ENCODE measurements at places on chromosomes 12 and 14.
A peak's percentile ranks its signal among the peaks of the same experiment; 100 is the strongest.

GRCh38 chr12:54700301-54700700 lies 52.1 kb upstream of the DCD start:
- DNase-seq, result no peak

GRCh38 chr14:62076368-62076767 lies 314.1 kb downstream of the SNAPC1 start:
- no peak for DNase-seq

DNA sequence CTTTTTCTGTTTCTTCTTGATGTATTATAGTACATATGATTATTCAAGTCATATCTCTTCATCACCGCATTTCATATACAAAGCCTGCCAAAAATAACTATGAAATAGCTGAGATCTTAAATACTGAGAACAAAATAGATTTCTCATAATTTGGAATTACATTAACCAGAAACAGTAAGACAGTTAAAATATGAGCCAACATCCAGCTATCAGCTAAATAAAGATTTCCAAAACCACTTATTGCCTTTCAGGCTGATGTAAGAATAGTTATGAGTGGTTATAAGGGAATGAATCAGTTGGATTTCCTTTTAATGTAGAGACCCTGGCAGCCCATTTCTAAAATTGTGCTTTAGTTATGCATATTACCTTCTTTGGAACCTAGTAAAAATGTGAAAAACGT lies 47.4 kb downstream of the TMEM117 start:
- DNase-seq, result peak; percentile 5

DNA sequence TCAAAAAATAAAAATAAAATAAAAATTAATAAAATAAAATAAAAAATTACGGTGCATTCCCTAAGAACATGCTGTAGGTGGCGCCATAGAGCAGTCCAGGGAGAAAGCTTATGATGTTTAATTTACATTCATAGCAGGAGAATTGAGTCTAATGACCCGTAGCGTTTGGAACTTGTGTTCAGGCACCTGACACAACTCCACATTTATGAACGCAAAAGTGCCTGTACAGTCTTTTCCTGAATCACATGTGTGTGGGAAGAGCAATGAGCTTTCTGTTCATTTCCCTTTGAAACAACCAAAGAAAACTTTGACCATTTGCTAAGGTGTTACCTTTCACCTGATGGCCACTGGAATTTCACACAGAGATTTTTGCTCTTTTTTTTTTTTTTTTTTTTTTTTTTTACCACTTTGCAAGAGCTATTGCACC lies 60.6 kb upstream of the KCNA1 start:
- peak; percentile 32 for DNase-seq

DNA sequence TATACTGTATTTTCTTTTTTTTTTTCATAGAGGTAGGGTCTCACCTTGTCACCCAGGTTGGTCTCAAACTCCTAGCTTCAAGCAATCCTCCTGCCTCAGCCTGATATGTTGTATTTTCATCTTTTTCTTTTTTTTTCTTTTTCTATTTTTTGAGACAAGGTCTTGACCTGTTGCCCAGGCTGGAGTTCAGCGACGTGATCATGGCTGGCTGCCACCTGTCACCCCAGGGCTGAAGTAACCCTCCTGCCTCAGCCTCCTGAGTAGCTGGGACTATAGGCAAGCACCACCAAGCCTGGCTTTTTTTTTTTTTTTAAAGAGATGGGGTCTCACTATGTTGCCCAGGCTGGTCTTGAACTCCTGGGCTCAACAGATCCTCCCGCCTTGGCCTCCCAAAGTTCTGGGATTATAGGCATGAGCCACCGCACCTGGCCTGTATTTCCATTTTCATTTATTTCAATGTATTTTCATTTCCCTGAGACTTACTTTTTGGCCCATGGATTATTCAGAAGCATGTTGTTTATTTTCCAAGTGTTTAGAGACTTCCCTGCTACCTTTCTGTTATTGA lies 16.2 kb upstream of the ARF6 start:
- no peak for DNase-seq

GRCh38 chr14:99118946-99119345 lies 153.1 kb downstream of the BCL11B start:
- DNase-seq, result no peak

DNA sequence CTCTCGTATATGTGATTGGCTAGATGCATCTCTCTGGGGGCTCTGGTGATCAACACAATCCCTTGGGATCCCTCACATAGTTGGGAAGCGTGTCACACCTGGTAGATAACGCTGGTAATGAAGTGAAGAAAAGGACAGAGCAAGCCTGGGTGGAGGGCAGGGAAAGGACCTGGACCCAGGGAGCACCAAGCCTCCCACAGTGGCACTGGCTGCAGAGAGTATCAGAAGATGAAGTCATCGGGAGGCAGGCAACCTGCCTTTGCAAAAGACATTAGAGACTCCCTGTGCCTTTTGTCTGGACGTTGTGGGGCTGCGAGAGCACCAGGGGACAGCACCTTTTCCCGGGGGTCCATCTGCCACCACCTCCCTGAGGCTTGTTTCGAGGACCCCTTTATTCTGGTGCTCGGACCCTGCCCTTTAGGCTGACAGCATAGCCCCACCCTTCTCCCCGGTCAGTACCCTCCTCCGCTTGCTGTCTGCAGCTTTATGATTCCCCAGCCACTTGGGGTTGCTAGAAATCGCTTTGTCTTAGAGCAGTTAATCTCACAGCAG lies 116.4 kb downstream of the EML1 start:
- DNase-seq, result no peak

GRCh38 chr14:32784405-32784804 lies 154.3 kb upstream of the NPAS3 start:
- DNase-seq, result no peak

DNA sequence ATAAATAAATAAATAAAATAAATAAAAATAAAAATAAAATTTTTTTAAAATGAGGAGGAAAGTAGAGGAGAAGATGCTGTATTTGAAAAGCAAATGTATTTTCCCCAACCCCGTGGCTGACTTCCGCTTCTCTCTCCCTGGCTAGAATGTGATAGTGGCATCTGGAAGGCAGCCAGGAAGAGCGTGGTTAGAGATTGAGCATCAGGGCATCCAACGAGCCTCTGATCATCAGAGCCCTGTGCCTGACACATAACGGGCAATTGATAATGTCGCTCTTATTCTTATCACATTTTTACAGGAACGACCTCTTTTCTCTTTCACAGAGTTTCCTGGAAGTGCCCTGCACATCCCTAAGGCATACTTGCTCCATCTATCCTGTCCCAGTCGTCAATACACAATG lies 496.9 kb upstream of the TMEM132C start:
- DNase-seq, result no peak

GRCh38 chr14:67515386-67516079 lies 17.6 kb upstream of the PLEKHH1 start:
- DNase-seq, result peak; percentile 36

DNA sequence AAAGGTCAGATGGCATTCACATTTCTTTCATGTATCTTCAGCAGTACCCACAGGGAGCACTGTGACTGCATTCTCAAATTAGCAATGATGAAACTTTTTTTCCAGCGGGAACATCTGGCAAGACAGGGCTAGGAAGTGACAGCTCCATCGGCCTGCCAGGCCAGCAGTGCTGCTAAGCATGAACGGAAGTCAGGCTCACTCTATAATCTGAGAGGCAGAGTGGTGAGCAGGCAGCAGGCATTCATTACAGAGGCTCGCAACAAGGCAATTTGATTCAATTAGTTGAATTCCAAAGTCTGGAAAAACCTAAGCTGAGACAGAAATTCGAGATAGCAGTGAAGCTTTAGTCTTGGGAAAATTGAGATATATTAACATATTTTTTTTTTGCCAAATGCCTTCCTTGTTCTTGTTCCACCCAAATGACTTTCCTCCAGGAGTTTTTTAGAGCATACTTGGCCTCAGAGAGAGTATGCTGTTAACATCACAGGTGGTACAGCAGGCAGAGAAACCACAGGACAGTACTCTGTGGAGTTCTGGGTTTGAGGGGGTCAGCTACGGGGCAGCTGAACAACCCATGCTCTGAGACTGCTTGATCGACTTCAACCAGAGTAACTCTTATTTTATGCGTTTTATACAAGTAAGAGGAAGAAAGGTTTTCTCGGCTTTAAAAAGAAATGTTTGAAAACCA lies 414.9 kb downstream of the APAF1 start:
- DNase-seq, result no peak

DNA sequence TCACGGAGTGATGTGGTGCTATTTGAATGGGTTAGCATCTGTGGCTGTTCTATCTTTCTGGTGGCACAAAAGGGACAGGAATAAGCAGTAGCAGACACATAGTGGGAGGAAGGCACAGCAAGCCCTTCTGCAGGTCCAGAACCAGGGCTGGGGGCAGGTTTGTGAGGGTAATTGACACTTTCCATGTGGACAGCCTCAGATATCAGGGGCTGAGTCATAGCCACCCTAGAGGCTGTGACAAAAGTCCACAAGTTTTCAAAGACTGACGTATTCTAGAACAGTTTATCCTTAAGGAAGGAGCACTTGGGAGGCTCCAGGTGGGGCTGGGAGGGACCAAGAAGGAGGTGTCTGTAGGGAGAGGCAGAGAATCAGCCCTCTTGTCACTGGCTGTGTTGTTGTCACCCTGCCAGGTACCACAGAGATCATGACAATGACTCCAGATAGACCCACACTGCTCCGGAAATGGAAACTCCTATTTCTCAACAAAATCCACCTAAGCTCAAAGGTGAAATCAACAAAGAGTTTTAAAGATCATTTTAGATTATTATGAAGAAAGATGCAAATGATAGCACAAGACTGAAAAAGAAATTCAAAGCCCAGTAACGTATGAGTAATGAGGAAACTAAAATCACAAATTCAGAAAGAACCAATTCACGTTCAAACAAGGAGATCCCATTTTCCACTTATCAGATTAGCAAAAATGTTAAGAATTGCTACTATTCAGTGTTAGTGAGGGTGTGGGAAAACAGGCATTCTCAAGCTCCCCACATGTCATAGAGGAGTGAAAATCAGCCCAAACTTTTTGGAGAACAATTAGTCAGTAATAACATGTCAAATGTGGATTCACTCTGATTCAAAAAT lies 48.3 kb downstream of the NFKBIA start:
- DNase-seq, result peak; percentile 44

GRCh38 chr14:96104469-96105057 lies 65.4 kb downstream of the C14orf132 start:
- DNase-seq, result no peak

GRCh38 chr12:57813111-57813970 lies 5.2 kb downstream of the AVIL start:
- no peak for DNase-seq

- DNase-seq, result no peak
Observed at GRCh38 chr14:98382662-98383061, 889.3 kb downstream of the BCL11B start.

GRCh38 chr14:91329486-91330014 lies 85.0 kb upstream of the GPR68 start:
- DNase-seq, result no peak

DNA sequence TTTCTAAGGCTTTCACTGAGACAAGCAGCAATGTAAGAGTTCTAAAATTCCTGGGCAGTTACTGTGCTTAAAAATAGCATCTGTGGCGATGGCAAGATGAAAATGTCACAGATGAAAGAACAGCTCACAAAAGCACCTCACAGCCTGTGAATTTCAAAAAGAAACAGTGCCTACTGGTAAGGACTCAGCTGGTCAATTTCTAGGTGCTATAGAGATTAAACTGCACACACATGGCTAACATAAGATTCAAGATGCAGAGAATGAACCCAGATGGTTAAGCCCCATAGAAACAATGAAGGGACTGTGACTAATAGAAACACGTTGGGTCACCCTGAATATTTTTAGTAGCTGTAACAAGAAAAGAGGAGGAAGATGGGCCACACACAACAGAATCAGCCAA lies 12.0 kb upstream of the IL26 start:
- no peak for DNase-seq

- peak; percentile 49 for DNase-seq
Observed at GRCh38 chr14:100524933-100525243, 62.3 kb downstream of the BEGAIN start.

- DNase-seq, result peak; percentile 87
Observed at GRCh38 chr12:7108796-7109571, at the start of gene C1RL. Gene C1RL (minus strand): TSS chr12:7109214. CDS start chr12:7109180, 34 bp downstream.

GRCh38 chr14:105882626-105883025 lies 356.2 kb downstream of the TMEM121 start:
- DNase-seq, result no peak

DNA sequence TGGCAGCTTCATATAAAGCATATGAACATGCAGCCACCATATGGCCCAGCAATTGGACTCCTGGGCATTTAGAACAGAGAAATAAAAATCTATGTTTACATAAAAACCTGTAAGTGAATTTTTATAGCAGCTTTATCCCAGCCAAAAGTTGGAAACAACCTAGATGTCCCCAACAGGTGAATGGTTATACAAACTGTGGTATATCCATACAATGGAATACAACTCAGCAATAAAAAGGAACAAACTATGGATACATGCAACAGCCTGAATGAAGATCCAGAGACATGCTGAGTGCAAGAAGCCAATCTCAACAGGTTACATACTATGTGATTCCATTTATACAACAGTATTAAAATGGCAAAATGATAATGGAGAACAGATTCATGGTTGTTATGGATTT lies 3.7 kb downstream of the TMTC1 start:
- no peak for DNase-seq

- no peak for DNase-seq
Observed at GRCh38 chr12:5203274-5203673, 159.6 kb downstream of the KCNA5 start.

GRCh38 chr12:20757-21156 lies 45.8 kb upstream of the IQSEC3 start:
- no peak for DNase-seq

- no peak for DNase-seq
Observed at GRCh38 chr14:70148911-70149595, 39.7 kb downstream of the SLC8A3 start.

DNA sequence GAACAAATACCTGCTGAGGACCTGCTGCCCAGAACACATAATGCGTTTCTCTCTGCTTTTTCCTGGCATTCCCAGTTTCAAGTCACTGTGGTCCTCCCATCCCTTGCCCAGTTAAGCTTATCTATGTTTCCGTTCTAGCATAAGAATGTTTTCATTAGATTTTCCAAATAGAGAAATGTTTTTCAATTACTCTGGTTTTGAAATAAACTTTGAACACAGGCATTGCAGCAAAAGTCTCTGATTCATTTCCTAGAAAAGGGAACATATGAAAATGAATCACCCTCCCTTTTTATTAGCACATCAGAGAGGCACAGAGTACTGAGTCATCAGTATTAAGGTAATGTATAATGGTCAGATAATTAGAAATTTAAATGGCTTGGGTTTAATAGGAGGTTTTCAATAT lies 201.1 kb upstream of the TMEM260 start:
- DNase-seq, result no peak
